ENCODE measurements at places on chromosomes 12 and 14.

- no peak for DNase-seq
These were observed 21.7 kb downstream of the RNF212B start for GRCh38 chr14:23259426-23259825.

- no peak for DNase-seq
These were observed 439 bp upstream of the TNFRSF1A start for GRCh38 chr12:6342140-6342889.

- no peak for DNase-seq
These were observed 263 bp downstream of the RCOR1 start for GRCh38 chr14:102592763-102593060.

DNA sequence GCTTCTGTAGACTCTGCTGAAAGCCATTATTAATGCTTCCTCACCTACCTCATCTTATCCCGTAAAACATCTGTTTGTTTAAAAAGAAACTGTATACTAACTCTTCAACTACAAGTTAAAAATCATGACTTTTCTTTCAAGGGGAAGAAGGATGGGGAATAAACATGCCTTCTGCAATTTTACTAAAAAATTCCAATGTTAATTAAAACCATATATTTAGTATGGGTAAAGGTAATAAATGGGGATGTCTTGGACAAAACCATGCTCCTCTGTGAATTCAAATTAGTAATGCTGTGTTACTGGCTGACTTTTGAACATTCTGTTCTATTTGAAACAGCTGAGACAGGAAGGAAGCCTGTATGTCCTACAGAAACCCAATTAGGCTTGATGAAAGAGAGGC, 311.1 kb upstream of the DIO2 start:
- DNase-seq = no peak

DNA sequence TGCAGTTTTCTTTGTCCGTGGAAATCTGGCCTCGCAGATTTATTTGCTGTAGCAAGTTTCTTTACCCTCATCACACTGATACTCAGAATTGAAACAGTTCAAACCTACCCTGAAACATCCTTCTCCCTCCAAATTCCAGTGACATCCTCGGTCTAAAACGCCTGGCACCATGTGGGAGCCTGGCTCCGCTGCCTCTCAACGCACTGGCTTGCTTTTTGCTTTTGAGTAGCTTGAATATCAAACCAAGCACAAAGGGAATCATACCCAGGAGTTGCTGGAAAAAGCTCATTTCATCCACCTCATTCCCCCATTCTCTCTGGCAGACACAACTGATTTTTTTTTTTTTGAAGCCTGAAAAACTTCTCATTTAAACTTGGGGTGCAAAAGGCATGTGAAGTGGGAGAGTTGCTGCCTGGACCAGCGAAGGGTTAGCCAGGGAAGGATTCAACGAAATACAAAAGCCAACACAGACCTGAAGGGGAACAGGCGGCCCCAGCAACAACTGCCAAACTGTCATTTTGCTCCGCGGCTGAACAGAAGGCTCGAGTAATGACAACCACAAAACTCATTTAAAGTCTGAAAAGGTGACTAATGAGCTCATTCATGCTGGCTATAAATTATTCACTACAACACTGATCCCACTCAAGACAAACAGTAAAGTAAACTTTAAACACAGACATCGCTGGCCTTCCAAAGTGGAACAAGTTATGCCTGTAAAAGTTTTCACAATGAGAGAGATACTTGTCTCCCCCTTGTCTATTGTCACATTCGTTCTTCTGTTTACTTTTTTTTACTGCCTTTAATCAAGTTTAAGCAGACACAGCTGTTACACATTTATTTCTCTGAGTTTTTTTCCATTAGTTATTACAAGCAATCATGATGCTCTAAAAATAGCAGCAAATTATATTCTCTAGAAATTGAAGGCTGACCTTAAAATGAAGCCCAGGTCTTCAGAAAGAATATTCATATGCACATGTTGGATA, 12.5 kb upstream of the FOXN3 start:
- DNase-seq = no peak
